ENCODE measurements at places on chromosomes 6 and 20. TPM values are rescaled to one million over a fixed set of nuclear protein-coding genes. Genes with fewer than 3 reads are reported as not detected.

The BMP7 gene
- total RNA-seq: 0.34 TPM

The CRYBG1 gene
- 0.70 TPM for total RNA-seq

The SLC52A3 gene
- 0.57 TPM for total RNA-seq

The SPATA2 gene
- total RNA-seq: 7.8 TPM

The TCF15 gene
- total RNA-seq: not detected

The RAET1G gene
- 6.8 TPM for total RNA-seq

The ZNF311 gene
- 0.18 TPM for total RNA-seq

The TNFRSF21 gene
- total RNA-seq: 16.0 TPM

The MMP24 gene
- total RNA-seq: 22.6 TPM

The ATP9A gene
- total RNA-seq: 16.1 TPM

The KHDC1L gene
- not detected for total RNA-seq

The MYH7B gene
- not detected for total RNA-seq

The LAMA4 gene
- 1.3 TPM for total RNA-seq

The ATF6B gene
- total RNA-seq: 33.9 TPM

The DNAJC5 gene
- 29.0 TPM for total RNA-seq

The PPIL6 gene
- total RNA-seq: 3.6 TPM

The MICB gene
- 7.0 TPM for total RNA-seq

The ZNF831 gene
- not detected for total RNA-seq

The LAMA5 gene
- total RNA-seq: 260 TPM

The CCR6 gene
- not detected for total RNA-seq

The PMEPA1 gene
- 361 TPM for total RNA-seq

The ENPP4 gene
- 0.29 TPM for total RNA-seq

The MPIG6B gene
- not detected for total RNA-seq

The MUC21 gene
- not detected for total RNA-seq

The LTA gene
- total RNA-seq: 0.12 TPM
